DMS53 (cell line): ENCODE measurements at places on chromosomes 7 and 10.

DNA sequence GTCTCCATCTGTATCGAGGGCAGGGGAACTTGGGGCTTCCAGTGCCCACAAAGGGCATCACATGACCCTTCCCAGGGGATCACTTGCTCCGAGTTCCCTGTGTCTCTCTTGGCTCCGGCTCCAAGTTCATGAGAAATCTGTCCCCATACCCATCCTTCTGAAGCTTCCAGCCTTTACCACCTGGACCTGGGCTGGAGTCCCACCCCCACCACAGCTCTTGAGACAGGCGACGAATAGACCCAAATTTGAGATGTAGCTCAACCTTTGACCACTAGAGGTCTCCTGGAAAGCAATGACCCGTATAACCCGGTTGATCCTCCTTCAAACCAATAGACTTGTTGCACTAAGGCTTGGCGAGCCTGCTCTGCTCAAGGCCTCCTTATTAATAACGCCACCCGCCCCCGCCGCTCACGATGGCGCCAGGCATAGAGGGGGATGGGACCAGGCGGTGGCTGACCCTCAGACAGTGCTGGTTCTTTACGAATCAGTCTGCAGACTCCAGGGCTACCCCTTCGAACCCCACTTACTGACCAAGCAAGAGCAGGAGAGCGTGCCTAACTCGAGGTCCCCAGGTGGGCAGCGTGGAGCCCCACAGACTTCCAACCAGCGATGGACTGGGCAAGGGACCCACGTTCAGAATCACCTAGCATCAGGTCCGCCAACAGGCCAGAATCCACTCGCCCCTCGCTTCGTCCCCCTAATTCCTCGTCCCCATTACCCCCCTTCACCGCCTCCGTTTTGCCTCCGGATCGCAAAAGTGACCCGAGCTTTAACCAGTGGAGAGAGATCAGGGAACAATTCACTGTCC is 4.4 kb upstream of the ARID5B start:
- peak; percentile 88 for DNase-seq

DNA sequence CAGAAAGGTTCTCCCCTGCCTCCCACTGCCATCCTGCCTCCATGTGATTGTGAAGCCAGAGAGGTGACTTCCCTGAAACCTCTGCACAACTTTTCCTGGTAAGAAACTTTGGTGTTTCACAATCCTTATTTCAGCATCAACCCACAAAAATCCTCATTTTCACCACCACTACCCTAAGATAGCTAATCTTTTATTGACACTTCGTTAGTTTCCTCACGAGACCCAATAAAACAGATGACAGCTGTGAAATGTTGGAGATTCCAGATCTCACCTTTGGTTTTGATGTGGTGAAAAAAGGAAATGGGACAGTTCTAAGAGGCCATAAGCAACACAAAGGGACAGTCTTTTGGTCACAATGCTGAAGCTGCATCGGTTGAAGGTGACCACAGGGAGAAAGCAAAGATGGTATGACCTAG is 59.9 kb upstream of the TM9SF3 start:
- no peak for DNase-seq

- DNase-seq, result peak; percentile 97
These were observed 85.4 kb downstream of the NEURL1 start for GRCh38 chr10:103578782-103579382.

DNA sequence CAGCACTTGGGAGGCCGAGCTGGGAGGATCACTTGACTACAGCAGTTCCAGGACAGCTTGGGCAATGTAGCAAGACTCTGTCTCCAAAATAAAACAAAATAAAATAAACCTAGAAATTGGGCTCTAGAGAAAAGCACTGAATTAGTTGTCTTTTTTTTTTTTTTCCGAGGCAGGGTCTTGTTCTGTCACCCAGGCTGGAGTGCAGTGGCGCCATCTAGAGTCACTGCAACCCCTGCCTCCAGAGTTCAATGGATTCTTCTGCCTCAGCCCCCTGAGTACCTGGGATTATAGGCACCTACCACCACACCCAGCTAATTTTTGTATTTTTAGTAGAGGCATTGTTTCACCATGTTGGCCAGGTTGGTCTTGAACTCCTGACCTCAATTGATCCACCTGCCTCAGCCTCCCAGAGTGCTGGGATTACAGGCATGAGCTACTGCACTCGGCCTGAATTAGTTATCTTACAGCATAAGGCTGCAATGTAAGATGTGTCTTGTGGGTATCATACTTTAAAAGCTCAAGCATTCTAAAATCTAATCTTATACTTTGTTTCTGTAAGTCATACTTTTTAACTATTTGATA is 12.8 kb downstream of the MEIG1 start:
- peak; percentile 68 for DNase-seq

GRCh38 chr10:70331486-70332268 is 47.9 kb upstream of the NPFFR1 start:
- DNase-seq, result peak; percentile 95

DNA sequence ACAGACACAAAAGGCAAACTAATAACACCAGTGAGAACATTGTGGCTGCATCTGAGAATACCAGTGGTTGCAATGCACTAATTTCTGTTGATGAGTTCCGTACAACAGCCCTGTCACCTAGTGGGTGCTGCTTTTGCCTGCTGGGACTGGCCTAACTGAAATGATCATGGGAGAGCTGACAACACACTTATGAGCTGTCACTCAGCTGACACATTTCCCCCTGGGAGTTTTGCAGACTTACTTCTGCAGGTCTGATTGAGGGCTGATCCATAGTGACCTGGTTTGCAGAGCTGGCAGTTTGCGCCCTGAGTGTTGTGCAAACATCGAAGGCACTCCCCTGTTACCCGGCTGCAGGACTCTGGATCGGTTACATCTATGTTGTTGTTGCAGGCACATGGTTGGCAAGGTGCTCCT is 60.6 kb upstream of the LAMB1 start:
- peak; percentile 84 for DNase-seq

DNA sequence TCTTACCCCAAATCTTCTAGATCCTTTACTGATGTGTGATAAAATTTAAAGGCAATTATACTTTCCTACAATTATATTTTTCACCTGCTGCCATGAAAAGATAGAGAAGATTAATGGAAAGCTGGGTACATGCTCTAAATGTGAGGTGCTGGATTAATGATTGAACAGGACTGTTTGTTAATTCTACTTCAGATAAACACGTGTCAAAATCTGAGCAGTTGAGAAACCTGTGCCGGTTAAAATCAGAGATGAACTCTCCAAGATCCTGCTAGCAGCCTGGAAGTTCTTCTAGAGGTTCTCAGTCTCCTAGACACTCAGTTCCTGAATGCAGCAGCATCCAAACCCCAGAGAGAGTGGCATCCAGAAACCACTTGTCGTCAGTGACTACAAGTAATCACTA is 69.2 kb downstream of the INHBA start:
- DNase-seq, result no peak

DNA sequence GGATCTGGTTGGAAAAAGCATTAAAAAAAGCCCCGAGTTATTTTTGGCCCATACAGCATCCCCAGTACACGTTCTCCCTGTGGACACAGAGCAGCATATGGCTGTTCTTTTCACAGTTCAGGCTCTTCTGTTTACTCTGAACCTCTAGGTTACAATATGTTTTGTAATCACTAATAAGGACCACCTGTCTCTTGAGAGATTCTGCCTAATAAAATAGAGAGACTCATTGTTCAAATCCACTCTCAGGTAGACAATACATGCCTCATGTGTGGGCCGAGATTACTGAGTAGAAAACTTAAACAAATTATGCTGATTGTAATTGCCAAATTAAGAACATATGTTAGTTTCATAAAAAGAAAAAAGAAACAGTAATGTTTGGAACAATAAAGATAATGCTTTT is 647.7 kb downstream of the GRM8 start:
- peak; percentile 82 for DNase-seq

DNA sequence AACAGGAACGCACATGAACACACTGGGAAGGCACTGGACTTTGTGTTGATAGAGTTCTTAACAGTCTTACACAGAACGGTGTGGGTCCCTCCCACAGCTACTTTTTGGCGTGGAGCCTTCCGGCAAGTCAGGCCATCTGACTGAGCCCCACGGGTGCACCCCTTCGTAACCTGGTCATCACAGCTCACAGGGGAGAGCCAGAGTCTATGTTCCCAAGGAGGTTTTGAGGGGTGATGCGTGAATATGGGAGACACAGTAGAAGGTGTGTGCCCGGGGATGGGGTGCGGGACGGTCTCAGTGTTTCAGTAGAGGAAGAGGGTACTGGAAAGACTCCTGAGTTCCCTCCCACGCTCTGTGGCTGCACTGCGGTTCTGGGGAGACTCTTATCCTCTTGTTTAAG is 291.7 kb downstream of the DNAJB6 start:
- DNase-seq, result no peak

DNA sequence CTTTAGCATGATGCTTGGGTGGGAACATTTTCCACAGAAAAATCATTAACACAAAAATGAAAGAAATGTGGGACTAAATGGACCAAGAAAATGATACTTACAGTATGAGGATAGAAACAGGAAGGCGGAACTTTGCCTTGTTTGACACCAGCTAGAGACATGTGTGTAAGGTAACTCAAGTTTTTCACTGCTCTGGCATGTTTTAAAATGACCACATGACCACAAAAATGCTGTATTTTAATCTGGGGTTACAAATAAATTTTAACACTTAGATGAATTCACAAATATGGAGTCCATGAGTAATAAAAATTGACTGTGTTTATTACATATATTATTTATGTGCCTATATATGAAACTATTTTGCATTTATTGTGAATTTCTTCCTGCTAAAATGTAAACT is 100.9 kb upstream of the PHYHIPL start:
- no peak for DNase-seq

DNA sequence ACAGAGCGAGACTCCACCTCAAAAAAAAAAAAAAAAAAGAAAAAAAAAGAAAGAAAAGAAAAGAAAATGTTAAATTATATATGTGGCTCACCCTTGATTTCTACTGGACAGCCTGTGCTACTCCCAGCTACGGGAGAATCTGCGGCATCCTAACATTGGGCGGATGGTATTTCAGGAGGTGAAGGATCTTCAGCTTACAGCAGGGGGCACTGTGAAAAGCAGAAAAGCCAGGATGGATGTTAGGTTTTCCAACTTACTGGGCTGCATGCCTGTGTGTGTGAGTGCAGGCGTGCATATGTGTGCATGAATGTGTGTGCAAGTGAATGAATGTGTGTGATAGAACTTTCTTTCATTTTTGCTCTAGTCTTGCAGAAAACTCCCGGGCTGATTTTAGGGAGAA is 1066.5 kb downstream of the TYW1 start:
- DNase-seq, result peak; percentile 25

DNA sequence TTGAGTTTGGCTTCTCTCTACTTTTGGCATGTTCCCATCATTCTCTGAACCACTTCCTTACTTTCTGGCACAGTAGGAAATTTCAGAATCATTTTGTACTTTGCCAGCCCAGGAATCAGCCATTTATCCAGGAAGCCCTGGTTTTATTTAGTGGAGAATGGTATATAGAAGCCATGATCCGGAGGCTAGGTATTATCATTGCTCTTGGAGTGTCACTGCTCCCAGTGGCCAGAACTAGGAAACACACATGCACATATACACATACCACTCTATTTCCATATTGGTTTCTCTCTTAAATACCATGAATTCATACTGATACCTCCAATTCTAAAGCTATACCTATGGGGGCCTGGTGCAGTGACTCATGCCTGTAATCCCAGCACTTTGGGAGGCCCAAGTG is 36.3 kb downstream of the SUFU start:
- peak; percentile 52 for DNase-seq

- DNase-seq, result no peak
These were observed 28.7 kb downstream of the ST8SIA6 start for GRCh38 chr10:17425584-17426262.

- no peak for DNase-seq
These were observed 10.8 kb downstream of the STEAP2 start for GRCh38 chr7:90222390-90222789.

DNA sequence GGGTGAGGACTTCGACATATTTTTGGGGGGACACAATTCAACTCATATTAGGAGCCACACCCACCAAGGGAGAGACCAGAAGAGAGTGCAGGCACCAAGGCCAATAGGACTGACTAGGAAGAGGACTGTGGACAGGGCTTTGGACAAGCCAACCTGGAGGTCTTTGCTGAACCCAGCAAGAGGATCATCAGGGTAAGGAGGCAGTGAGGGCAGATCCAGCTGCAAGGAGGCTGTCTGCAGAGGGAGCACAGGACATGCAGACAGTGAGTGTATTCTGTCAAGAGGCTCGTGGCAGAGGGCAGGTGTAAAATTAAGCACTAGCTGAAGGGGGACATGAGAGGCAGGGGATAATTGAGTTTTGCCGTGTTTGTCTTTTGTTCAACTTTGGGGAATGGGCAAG is 83.4 kb upstream of the MGMT start:
- no peak for DNase-seq

DNA sequence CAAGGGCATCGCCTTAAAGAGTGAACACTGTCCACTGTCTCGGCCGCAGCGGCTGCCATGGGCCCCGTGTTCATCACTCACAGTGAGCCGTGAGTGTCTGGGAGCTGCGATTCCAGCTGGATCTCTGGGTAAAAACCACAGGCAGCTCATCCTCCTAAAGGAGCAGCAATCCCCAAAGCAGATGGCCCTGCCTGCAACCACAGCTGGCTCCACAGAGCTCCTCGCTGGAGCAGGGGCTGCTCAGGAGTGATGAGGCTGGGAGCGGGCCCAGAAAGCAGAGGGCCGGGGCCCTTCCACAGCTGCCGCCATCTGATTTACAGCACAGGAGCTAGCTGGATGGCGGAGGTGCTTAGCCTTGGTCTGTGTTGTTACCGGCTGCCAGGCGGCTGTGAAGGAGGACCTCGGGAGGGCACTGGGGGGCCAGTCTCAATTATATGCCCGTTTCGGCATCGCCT is 6.6 kb upstream of the TMEM184A start:
- no peak for DNase-seq

- peak; percentile 44 for DNase-seq
These were observed 191.2 kb downstream of the PTPRN2 start for GRCh38 chr7:158396301-158396905.

- DNase-seq, result no peak
These were observed 30.4 kb upstream of the UCN3 start for GRCh38 chr10:5334196-5334880.

- peak; percentile 48 for DNase-seq
These were observed 122.3 kb upstream of the CARD11 start for GRCh38 chr7:3165681-3166580.

- peak; percentile 87 for DNase-seq
These were observed 24.0 kb upstream of the EEPD1 start for GRCh38 chr7:36129048-36129534.

DNA sequence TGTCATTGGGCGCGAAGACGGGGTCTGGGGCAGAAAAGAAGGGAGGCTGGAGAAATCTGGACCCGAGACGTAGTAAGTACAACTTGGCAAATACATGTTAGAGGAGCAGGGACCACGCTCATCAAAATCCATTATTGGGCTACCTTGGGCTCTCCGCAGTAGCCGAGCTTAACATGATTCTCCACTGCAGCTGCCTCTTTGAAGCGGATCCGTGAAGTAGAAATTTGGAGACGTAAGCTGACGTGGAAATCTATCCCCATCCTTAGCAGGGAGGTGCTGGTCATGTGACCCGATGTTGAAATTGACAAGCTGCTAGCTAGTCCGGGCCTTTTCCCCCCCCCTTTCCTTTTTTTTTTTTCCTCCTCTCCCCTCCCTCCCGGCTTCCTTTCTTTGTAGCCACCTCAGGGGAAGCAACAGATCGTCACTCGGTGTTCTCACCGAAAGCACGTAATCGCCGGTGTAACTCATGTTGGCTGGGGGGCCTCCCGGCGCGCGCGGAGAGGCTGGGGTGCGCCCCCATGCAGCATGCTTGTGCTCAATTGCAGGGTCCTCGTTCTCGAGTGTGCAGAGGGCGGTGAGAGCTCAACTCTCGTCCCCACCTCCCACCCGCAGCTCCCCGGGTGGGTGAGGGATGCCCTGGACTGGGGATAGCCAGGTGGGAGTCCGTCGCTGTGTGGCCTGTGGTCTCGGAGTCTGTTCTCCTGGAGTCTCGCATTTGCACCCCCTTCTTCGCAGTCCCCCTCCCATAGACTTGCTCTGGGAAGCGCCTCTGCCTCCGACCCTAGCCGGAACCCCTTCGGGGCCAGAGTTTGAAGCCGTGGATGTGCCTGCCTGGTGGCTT is at the start of gene HOXA11:
HOXA11 (minus strand) TSS at position 220 of the 841 bp plus-strand sequence; CDS start at position 132, 88 bp downstream.
- peak; percentile 82 for DNase-seq
